Lung microvascular endothelial cell (primary cell): ENCODE measurements at places on chromosomes 6 and 20.

DNA sequence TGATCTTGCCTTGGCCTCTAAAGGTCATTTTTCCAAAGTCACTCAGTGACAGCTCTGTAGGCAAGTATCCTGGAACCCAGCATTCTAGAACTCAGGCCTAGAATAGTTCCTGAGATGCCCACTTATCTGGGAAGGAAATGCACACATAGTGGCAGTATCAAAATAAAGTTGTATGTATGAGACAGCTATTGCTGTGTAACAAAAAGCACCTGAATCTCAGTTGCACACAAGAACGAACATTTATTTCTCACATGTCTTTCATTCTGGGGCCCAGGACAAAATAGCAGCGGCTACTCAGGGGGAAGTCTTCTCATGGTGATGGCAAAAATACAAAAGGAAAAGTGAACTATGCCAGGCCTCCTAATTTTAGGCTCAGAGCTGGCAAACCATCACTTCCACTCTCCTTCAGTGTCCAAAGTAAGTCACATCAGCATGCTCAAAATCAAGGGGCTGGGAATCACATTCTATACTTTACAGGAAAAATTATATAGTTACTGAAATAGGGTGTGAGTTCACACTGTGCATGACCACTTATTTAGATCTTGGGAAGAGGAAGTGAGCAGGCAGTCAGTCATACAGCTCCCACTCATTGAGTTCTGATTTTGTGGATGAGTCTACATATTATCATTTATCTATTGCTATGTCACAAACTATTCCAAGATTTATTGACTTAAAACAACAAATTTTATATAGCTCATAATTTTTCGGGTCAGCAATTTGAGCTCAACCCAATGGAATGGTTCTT, 133.7 kb upstream of the RIN2 start:
- DNase-seq, result no peak

GRCh38 chr6:97669191-97670031, 386.4 kb upstream of the MMS22L start:
- peak; percentile 2 for DNase-seq

DNA sequence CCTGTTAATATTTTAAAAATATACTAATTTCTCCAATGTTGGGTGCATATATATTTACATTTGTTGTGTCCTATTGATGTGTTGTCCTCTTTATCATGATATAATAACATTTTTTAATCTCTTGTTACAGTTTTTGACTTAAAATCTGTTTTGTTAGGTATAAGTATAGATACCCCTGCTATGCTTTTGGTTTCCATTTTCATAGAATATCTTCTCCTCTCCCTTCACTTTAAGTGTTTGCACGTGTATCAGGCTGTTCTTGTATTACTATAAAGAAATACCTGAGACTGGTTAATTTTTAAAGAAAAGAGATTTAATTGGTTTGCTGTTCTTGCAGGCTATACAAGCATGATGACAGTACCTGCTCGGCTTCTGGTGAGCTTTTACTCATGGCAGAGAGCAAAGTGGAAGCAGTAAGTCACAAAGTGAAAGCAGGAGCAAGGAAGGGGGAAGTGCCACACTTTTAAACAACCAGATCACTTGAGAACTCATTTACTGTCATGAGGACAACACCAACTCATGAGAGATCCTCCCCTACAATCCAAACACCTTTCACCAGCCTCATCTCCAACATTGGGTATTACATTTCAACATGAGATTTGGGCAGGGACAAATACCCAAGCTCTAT, 340.5 kb upstream of the SYNCRIP start:
- DNase-seq, result no peak

- no peak for DNase-seq
Measured at GRCh38 chr20:34530342-34530741, 14.1 kb downstream of the DYNLRB1 start.

DNA sequence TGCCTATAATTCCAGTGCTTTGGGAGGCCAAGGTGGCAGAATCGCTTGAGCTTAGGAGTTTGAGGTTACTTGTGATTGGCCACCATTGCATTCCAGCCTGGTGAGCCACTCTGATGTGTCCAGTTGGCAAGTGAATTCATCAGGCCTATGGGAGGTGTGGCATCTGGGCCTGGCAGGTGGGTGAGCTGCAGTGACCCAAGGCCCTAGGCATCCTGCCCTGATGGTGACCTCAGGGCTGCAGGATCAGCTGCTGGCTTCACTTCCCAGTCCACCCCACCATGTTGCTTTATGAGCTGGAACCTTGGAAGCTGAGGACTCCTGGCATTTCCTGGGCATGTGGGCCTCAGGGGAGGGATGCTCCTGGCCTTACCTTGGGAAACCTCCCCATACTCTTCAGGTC, 20.5 kb downstream of the RSPH9 start:
- DNase-seq, result no peak

DNA sequence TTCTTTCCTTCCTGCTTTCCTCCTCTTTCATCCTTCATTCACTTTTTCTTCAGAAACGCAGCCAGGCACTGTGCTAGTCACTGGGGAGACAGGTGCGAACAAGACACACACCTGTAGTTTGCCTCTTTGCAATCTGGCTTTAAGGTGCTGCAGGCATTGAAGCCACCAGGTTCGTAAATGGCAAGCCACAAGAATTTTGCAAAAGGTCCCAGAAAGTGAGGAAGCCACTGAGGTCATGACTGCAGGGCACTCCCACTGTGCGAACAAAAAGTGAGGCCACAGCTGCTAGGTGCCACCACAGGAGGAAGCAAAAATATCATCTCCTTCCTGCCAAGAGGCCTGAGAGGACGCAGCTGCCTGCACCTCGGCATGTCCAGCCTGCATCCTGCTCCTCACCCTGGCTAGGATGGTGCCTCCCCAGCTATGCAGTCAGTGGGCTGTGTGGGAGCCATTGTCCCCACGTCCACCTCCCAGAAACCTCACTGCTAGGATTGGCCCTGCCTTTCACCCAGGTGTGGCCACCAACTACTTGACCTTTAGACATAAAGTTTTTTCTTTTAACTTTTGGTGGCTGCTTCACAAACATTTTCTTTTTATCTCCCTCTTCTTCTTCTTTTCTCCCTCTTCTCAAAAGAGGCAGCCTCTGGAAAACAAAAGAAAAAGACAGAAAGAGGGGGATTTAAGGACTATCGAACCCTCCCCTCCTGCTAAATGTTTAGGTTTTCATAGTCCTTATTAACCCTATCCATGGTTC, 230.8 kb downstream of the BCAS1 start:
- peak; percentile 52 for DNase-seq

GRCh38 chr6:136791296-136792094, 782 bp downstream of the MAP3K5 start:
- DNase-seq, result peak; percentile 56

GRCh38 chr20:50187403-50188051, 3.1 kb upstream of the CEBPB start:
- DNase-seq, result no peak

GRCh38 chr6:19087296-19087695, 700.1 kb downstream of the RNF144B start:
- DNase-seq, result no peak

GRCh38 chr6:139904158-139904533, 529.7 kb upstream of the CITED2 start:
- no peak for DNase-seq

DNA sequence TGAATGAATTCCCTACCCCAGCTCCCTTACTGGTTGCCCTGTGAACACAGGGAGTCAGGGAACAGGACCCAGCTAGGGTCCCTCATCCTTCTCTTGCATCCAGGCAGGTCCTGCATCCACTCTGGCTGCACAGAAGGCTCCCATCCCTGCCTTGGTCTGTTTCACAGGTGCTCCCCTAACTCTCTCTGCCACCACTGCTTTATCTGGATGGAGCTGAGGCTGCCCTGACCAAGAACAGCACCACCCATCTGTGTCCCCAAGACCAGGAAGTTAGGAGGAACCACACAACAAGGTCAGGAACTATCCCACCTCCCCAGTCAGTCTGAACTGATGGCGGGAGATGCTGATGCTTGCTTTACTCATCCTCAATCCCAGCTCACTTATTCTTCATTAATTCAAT, 16.2 kb upstream of the HLA-G start:
- DNase-seq, result no peak

- DNase-seq, result no peak
Measured at GRCh38 chr6:167237438-167238145, 53.5 kb upstream of the UNC93A start.

DNA sequence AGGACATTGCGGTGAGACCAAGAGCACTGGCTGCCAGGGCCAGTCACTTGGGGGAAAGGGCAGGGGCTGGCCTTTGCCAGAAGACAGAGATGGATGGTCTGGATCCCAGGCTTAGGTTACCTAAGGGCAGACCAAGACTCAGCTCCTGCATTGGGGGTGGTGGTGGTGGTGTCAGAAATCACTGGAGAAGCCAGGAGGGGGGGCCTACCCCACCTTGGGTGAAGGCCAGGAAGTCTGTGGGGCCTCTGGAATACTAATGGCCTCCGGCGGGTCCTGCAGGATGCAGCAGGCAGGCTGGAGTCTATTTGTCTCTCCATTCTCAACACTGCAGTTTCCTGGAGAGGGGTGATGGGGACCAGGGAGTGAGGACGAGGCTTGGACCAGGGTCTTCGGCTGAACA, 32.8 kb downstream of the CD40 start:
- DNase-seq, result no peak

DNA sequence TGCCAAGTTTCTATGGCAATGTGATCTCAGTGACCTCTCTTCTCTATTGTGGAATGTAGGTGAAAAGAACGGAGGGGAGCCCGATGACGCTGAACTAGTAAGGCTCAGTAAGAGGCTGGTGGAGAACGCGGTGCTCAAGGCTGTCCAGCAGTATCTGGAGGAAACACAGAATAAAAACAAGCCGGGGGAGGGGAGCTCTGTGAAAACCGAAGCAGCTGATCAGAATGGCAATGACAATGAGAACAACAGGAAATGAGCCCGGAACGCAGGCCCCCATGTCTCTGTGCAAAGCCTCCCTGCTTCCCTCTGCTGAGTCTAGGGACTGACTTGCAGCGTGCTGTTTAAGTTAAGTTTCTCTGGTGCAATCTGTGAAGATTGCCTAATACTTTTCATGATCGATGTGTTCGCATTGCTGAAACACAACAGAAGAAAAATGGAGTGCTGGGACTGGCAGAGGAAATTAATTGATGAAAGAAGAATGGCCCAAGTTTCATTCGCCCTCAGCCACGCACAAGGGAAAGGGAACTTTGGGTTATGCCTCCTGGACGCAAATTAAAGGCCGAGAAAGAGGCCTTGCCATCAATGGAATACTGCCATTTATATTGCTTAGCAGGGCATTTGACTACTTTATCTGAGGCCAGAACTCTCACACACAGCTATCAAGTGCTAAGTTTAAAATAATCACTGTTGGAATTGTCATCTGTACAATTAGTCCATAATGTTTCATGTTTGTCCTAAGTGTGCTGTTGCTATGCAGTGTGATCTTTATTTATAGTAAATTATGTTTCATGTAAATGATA, 146.4 kb downstream of the AKAP7 start:
- peak; percentile 74 for DNase-seq

DNA sequence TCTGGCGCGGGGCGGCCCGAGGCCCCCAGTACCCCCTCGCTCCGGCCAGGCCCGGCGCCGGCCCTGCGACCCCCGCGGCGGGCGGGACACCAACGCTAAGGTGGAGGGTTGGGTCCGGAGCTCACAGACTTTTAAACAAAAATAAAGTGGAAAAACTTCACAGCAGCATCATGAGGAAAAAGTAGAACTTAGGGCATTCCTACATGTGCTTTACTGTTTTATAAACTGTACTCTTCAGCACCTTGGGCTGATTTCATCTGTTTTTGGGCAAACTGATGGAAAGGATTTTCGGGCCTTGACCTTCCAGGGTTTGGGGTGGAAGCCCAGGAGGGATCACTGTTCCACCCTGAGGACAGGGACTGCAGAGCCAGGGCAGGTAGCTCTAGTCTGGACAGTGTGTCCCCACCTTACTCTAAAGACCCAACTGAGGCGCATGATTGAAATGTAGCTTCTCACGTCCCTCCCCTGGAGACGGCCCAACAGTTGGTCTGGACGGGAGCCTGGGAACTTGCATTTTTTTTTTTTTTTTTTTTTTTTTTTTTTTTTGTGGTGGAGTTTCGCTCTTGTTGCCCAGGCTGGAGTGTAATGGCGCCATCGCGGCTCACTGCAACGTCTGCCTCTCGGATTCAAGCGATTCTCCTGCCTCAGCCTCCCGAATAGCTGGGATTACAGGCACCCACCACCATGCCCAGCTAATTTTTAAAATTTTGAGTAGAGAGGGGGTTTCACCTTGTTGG, 740 bp downstream of the NELFCD start:
- peak; percentile 33 for DNase-seq

- DNase-seq, result no peak
Measured at GRCh38 chr20:62682912-62683517, 25.6 kb upstream of the NTSR1 start.
